ENCODE measurements at places on chromosomes 5 and 9.

- no peak for DNase-seq
These were observed 445.3 kb downstream of the EBF1 start for GRCh38 chr5:158654415-158654814.

GRCh38 chr9:113772121-113772810 is 103.8 kb upstream of the ZNF618 start:
- no peak for DNase-seq

DNA sequence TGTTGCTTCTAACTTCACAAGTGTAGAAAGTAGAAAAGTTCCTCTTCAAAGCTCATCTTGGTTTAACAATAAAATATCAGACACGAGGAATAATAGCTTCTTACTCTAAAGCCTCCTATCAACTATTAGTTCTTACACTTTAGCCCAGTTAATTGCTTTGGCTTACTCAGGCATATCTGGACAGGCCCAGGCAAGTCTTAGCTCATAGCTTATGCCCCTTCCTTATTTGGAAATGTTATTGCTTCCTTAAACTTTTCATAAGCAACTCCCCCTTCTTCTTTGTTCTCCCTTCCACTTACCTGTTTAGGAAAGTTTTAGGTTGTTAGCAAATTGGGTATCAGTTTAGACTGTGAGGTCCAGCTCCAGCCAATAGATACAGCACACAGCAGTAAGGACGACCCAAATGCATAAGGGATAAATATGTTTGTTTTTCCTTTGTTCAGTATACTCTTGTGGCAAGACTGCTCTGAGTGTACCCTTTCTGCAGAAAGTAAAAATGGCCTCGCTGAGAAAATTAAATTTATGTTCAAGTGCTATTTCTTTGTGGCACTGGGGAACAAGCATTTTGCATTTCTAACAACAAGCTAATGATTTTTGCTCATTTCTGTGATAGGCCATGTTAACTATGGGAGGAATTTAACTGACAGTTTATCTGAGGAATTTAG is 162.1 kb downstream of the SMC2 start:
- DNase-seq = no peak

DNA sequence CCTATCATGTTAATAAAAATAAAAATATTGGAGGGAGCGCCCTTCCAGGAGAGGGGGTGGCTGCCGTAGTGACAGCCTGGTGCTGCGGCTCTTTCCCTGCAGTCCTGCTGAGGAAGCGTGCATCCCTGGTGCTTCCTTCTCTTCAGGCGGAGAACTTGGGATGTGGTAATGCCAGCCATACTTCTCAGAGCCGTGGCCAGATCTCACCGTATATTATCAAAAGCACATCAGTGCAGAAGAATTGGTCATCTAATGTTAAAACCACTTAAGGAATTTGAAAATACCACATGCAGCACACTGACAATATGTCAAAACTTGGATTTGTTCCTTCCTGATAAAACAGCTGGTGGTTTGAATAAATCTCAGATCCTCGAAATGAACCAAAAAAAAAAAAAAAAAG is 17.7 kb downstream of the C9orf40 start:
- DNase-seq = no peak

GRCh38 chr5:411728-412127 is 31.2 kb upstream of the EXOC3 start:
- DNase-seq = no peak

GRCh38 chr9:111349766-111350165 is 19.7 kb upstream of the OR2K2 start:
- no peak for DNase-seq

DNA sequence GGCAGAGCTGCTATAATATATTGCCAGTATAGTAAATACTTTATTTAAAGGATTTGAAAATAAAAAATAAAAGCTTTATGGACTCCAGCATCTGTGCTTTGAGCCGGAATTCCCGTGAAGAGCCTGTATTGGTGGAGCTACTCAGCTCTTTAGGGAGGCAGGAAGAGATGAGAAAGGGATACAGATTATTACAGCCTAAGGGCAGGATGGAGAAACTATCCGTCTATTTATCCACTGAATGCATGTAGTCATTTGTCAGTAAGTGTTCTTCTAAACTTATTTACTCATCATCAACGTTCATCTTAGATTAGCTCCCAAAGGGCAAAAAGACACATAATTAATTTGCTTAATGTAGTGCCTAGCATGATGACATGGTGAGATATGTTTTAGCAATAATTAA is 48.4 kb downstream of the SLC1A1 start:
- DNase-seq = no peak

- DNase-seq = no peak
These were observed 34.5 kb downstream of the FNBP1 start for GRCh38 chr9:130008538-130008937.

- no peak for DNase-seq
These were observed 166.0 kb downstream of the ADAMTSL1 start for GRCh38 chr9:18639911-18640310.

- DNase-seq = peak; percentile 70
These were observed 24.3 kb downstream of the SLCO4C1 start for GRCh38 chr5:102271759-102272158.

DNA sequence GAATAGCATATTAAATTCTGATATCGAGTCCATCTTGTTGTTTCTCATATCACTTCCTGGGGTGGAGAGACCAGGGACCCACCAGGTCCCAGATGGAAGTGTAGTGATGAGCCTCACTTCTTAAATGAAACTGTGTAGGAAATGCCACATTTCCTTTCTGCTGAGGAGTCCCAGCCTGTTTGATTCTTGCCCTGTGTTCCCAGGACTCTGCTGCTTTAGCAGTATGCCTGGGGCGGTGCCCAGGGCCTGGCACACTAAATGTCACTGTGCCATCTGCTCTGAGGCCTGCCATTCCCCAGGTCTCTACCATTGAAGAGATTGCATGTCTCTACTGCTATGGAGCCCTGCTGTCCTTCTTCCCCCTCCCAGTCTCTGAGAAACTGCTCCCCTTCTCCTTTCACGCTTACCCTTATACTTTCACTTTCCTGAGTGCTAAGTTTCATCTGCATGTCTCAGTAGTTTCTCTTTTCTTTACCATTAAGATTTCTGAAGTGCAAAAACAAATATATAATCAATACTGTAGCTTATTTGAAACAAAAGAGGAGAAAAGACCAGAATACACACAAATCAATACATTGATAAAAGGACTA is 260.4 kb downstream of the GABRB2 start:
- no peak for DNase-seq

GRCh38 chr9:127168756-127169574 is 46.5 kb upstream of the ANGPTL2 start:
- no peak for DNase-seq

DNA sequence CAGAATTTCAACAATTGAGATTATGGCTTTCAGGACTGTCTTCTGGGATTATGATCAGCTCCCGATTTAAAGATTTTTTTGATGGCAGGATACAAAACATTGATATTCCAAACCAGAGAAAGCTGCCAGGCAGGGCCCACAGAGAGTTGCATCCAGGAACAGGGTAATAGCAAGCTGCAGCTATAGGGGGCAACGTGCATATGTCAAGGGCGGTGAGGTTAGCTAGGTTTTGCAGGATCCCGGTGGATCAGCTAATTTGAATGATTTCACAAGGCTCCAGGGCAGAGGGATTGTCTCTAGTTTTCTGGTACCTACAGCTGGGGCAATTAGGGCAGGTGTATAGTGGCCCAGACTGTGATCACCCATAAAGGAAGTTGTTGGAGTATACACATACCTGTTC is 339.4 kb downstream of the CHSY3 start:
- peak; percentile 13 for DNase-seq

- no peak for DNase-seq
These were observed 75.9 kb upstream of the SELENOP start for GRCh38 chr5:42887575-42887974.

- no peak for DNase-seq
These were observed 53.0 kb upstream of the NRARP start for GRCh38 chr9:137354845-137355760.

GRCh38 chr9:14311956-14312685 is 1.8 kb downstream of the NFIB start:
- DNase-seq = no peak

DNA sequence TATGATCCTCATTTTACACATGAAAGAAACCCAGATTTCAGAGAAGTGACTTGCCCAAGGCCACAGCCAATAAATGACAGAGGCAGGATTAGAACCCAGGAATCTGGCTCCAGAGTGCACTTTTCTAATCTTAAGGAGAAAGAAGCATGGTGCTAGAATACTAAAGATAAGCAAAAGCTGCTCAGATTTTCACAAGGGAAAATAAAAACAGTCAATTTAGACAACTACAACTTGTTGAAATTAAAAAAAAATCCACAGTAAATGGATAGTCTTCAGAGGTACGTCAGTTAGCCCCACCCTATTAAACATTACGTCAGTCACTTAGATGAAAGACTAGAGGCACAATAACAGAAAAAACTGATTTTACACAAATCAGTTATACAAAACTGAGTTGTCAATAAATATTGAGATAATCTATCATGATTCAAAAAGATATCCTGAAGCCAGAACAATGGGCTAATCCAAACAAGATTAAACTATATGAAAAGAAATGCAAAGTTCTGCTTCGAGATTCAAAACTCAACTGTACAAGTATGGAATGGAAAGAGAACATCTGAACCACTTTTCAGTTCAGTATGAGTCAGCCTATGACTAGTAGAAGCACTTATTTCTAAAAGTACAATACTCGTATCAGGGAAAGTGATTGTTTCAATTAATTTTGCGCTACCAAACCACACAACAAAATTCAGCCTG is 9.3 kb downstream of the TMEM245 start:
- DNase-seq = no peak

DNA sequence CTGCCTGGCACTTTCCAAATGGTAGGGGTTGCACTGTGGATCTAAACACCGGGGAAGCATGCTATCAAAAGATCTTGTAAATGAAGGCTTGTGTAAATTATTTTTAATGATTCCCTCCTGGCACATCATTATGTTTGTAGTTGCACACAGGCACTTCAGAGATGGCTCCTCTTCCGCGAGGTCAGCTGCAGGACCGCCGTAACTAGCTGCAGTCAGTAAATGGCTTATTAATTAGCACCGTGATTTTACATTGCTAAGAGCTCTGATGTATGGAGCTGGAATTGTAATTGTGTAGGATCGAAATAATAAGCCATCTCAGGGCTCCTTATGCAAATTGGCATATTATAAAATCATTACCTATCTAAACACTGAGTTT is 397.6 kb upstream of the IRX1 start:
- no peak for DNase-seq

GRCh38 chr5:91283326-91283725 is 99.8 kb downstream of the ARRDC3 start:
- no peak for DNase-seq

DNA sequence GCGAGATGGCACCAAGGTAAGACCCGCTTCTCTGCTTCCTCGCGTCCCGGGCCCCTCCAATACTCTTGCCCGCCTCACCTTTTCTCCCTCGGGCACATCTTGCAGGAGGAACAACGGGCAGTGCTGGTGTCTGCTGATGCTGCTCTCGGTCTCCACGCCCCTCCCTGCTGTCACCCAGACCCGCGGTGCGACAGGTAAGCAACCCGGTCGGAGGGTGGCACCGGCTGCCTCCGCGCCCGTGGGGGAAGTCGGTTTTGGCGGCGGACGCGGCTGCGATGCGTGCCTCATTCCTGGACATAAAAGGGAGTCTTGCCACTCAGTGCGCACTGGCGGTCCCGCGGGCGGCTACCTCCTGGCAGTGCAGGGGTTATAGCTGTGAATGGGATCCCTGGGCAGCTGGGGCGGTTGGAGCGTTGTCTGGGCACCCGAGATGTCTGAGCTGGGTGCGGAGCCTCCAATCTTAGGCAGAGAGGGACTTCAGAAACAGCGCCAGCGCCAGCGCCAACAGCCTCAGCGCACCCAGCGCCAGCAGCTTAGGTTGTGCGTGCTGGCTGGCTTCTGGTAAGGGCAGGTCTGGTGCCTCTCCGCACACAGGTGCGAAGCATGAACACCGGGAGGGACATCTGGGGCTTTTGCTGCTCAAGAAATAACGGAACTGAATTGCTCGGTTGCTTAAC is 488 bp downstream of the COL15A1 start:
- peak; percentile 49 for DNase-seq

DNA sequence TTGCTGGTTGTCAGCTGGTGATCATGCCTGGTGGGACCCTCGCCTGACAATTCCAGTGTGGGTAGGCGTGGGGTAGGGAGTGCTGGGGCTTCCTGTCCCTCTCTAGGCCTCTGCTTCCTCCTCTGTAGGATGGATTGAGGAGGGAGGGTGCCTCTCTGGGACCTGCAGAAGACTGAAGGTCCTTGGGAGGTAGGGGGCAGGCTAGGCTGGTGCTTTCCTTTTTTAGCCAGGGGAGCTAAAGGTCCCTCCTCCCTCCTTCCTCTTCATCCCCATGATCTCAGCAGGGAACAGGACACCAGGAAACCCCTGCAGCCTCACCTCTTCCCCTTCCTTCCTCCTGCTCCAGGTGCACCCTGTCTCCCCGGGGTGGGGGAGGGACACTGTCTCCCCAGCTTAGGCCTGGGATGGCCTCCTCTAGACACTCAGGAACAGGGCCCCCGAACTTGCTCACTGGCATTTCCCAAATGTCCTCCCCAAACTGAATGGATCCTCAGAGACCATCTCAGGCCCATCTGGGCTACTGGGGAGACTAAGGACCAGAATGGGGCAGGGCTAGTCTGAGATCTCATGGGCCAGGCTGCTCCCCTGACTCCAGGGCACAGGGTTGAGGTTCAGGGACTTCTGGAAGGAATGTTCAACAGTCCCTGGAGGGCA is 8.4 kb downstream of the SH2D3C start:
- DNase-seq = no peak

DNA sequence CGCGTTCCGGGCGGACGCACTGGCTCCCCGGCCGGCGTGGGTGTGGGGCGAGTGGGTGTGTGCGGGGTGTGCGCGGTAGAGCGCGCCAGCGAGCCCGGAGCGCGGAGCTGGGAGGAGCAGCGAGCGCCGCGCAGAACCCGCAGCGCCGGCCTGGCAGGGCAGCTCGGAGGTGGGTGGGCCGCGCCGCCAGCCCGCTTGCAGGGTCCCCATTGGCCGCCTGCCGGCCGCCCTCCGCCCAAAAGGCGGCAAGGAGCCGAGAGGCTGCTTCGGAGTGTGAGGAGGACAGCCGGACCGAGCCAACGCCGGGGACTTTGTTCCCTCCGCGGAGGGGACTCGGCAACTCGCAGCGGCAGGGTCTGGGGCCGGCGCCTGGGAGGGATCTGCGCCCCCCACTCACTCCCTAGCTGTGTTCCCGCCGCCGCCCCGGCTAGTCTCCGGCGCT is at the start of gene DAPK1:
Gene DAPK1 (plus strand): TSS at position 264 of the 442 bp plus-strand sequence. CDS start 1,211 bp downstream, outside the sequence.
- DNase-seq = peak; percentile 92

Measured in neural progenitor cell (in vitro differentiated cells).